ELF-1 (cell line): ENCODE measurements at places on chromosomes 11 and 22.

DNA sequence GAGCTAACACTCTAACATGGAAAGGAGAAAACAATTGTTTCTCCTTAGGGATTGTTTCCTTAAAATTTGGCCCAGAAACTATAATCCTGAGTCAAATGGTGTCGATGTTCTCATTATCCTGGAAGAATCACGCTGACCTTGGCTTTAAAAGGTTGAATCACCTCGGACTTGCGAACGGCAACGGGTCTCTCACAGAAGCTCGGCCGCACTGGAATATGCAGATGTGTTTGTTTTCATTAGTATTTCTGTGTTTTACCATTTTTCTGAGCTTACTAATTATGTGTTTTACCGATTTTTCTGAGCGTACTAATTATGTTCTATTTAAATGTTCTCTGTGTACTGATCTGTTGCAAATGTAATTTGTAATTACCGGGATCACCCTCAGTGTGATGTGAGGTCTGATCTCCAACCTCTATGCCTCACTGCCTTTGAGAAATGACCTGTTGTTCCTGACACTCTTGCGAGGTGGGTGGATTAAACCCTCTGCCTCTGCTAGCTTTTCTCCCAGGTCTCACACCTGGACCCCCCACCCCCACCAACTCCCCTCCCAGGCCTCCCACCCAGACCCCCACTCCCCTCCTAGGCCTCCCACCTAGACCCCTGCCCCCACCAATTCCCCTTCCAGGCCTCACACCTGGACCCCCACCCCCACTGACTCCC is 38.3 kb upstream of the BRSK2 start:
- DNase-seq = peak; percentile 62

DNA sequence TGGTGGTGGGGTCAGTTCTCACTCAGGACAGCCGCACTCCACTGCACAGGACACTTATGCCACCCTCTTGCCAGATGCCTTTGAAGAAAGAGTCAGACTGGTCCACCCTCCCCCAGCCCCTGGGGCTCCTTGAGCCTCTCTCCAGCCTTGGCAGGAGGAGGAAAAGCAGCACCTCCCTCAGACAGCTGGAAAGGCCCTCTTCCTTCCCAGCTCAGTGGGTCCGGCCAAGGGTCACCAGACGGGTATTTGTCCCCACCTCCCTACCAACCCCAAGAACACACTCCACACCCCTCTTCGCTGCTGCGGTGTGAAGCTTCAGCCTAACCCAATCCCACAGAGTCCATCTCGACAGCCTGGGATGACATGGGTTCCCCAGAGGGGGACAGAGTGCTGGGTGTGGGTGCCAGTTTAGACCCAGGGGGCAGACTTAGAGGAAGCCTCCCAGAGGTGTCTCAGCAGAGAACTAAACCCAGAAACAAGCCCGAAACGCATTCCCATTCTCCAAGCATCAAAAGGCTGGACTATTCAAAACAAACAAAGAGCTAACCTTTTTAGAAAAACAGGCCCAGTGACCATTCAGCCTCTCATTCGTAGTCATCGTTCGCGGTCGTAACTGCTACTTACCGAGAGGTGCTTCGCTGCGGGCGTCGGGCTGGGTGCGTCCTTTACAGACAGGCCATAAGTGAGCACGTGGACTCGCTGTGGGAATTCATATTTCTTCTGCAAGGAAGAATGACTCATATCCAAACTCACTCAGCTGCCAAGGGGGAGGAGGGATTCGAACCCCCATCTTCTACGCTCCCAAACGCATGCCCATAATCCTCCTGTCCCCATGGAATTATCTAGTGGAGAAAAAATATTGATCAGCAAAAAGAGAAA is 57.5 kb upstream of the ANO1 start:
- peak; percentile 16 for DNase-seq

GRCh38 chr22:22578702-22579424 is 19.8 kb upstream of the PRAME start:
- no peak for DNase-seq

- DNase-seq = no peak
These were observed 31.3 kb upstream of the LRRC55 start for GRCh38 chr11:57150454-57150917.

GRCh38 chr11:58509748-58510147 is 1.8 kb upstream of the OR5B21 start:
- DNase-seq = no peak

DNA sequence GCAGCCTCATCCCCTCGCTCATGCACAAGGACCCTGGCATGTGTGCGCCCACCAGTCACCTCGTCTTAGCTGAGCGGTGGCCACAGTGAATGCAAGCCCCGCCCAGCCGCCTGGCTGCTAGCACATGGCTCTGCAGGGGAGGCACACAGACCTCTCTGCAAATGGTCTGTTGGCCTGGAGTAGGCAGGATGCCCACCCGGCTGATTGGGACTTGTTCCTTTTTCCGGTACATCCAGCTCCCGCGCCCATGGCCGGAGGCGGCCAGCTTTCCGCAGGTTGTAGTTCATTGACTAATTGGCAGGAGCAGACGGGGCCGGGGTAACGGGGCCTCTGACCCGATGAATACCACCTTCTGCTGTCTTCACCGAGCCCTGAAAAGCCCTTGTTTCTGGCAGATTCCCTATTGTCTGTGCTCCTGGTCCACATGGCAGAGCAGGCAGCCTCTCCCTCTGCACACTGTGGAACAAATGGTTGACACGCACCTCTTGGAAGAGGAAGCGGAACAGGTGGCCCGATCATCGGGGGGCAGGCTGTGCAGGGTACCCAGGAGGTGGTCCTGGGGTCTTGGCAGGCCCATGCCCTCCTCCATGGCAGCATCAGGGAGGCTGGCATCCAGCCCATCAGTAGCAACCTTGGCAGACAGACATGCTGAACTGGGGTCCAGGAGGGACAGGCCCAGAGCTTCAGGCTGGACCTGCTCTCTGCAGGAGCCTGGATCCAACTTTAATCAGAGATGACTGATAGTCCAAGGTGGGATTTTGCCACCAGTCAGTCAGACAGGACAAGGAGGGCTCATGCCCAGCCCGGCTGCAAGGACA is 1512.0 kb downstream of the BRD1 start:
- DNase-seq = no peak

GRCh38 chr22:44455963-44456358 is 42.1 kb downstream of the RTL6 start:
- DNase-seq = no peak

- no peak for DNase-seq
These were observed 70.4 kb downstream of the FBXO7 start for GRCh38 chr22:32544953-32545558.

DNA sequence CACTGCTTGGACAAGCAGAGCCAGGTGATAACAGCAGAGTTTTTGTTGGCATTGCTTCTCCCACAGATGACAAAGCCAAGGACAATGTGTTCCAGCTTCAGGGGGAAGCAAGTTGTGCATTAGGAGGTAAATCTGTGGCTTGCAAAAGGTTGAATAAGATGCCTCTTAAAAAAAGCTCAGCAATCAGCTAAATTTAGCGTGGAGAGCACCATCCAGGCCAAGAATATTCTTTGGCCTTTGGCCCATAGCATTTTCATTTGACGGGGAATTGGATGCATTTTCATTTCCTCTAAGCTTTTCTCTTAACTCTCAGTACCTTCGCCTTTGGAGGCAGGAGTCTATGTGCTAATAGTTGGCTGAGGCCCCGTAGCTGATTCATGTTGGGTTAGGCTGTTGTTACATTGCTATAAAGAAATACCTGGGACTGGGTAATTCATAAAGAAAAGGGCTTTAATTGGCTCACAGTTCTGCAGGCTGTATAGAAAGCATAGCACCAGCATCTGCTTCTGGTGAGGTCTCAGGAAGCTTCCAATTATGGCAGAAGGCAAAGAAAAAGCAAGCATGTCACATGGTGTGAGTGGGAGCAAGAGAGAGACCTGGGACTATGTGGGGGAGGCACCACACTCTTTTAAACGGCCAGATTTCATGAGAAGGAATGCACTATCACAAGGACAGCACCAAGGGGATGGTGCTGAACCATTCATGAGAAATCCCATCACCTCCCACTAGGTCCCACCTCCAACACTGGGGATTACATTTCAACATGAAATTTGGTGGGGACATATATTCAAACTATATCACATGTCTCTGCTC is 350.1 kb upstream of the C11orf87 start:
- no peak for DNase-seq

DNA sequence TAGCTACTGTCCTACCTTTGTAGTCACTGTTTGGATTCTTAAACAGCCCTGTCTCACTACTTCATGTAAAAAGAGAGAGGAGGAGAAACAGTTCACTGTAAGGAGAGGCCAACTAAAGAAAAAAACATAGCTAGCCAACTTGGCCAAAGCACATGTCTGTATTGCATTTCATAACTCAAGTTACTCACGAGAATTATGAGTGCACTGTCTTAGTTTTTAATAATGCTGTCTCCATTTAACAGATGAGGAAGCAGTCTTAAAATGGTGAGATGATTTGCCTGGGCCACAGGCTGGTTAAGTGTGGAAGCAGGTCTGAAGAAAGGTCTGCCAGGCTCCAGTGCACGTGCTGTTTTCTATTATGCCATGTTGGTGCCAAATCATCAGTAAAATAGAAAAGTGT is 104.5 kb downstream of the UVRAG start:
- no peak for DNase-seq

DNA sequence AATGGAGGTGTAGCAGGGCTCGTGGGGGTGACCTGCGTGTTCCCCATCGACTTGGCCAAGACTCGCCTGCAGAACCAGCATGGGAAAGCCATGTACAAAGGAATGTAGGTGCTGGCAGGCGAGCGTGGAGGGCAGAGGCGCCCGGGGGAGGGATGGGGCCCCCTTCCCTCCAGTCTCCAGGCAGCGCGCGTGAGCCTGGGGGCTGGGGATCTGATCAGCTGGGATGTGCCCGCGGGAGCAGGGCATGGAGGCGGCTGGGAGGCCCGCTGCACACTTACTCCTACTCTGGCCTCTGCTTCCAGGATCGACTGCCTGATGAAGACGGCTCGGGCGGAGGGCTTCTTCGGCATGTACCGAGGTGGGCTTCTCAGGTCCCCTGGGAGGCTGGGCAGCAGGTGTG is 17.8 kb downstream of the SLC25A18 start:
- no peak for DNase-seq

- no peak for DNase-seq
These were observed 5.4 kb downstream of the SMCO4 start for GRCh38 chr11:93537767-93538261.

- DNase-seq = no peak
These were observed 50.5 kb upstream of the PARVG start for GRCh38 chr22:44130076-44130711.

DNA sequence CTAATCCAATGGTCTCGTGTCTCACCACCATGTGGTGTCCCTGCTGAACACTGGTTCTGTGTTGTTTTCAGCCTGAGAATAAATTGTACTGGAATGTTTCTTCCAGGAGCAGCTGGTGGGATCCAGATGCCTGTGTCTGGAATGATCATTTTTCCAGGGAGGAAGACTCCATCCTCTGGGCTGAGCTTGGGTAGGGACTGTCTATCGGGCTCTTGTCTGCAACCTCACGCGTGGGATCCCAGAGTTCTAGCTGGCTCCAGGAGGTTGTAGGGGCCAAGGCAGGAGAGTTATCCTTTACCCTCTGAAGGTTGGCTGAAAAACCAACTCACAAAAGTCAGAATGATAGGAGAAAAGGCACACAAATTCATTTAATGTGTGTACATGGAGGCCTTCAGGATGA is 144.1 kb upstream of the B3GAT1 start:
- no peak for DNase-seq

DNA sequence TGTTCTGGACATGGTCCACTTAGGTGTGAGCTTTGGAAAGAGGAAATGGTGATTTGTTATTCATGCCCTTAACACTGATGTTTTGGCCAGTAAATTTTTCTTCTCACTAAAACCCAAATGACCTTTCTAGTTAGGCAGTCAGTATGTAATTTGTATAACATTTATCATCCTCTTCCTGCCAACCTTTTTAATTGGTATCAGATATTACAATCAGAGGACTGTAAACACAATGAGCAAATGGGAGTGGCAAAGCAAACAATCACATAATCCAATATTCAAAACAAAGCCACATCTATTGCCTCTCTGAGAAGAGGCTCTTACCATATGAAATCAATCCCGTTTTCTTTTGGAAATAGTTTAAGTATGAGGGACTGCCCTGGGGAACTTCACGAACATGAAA is 49.1 kb downstream of the BBOX1 start:
- DNase-seq = no peak

DNA sequence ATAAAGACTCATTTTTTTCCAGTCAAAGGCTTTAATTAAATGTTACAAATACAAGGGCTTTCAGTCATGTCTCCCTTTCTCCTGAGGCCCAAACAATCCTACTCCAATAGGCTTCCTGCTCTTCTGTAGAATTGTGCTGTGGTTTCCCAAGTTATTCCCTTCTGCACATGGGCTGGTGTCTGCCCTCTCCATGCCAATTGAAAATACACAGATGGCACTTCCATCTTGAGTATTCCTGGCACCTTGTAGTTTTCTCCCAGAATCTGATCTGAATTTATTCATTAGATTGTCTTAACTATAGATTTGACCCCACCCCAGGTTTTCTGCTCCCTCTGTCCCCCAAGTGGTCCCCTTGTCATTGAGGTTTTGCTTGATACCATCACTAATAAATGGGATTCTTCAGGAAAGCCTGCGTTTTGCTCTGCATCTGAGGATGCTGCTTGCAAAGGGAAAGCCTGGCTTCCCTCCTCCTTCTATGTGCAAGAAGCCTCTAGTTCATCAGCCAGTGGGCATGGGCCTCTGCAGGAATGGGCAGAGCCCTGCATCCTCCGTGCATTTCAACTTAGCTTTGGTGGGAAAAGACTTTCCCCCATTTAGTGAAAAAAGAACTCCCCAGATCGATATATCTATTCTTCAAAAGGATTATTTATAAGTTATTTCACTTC is 926.7 kb downstream of the NTM start:
- no peak for DNase-seq

GRCh38 chr11:30818721-30819120 is 232.6 kb upstream of the MPPED2 start:
- peak; percentile 49 for DNase-seq

GRCh38 chr22:23548501-23549197 is 31.4 kb downstream of the IGLL1 start:
- peak; percentile 86 for DNase-seq

DNA sequence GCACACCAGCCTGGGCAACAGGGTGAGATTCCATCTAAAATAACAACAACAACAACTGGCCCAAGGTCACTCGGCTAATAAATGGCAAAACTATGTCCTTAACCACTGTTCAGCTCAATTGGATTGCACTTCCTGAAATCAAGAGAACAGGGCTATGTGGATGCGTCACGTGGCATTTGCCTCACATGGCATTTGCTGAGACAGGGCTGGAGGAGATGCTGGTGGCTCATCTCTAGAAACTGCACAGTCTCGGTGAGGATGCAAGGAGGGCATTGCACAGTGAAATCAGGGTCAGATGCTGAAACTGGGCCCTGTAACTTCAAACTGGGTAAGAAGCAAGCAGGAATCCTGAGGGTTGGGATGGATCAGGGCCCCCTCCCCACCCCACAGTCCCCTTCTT is 171.9 kb downstream of the BUD13 start:
- no peak for DNase-seq

- no peak for DNase-seq
These were observed 17.7 kb downstream of the OR8D1 start for GRCh38 chr11:124296016-124296415.

- DNase-seq = no peak
These were observed 11.9 kb downstream of the PLAAT2 start for GRCh38 chr11:63551091-63551888.

- DNase-seq = no peak
These were observed 49.7 kb upstream of the PRODH start for GRCh38 chr22:18985780-18986179.
